Vagina (tissue), 2 donors: ENCODE measurements at places on chromosomes 1 and 21.

DNA sequence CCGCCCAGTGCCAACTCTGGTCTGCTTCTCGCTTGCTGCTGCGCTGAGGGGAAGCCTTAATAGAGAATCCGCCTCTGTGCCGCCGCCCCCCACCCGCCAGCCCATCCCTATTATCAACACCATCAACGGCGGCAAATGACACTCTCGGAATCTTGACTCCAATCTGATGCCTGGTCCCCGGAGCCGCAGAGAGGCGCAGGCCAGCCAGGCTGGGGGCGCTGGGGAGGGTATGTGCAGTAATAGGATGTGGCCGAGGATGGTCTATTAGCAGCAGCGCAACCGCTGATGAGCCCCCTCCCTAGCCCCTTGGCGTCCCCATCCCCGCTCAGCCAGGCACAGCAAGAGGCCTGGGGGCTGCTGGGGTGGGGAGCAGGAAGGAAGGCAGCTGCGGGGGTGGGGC lies 15.1 kb upstream of the DMBX1 start:
- no peak for DNase-seq

DNA sequence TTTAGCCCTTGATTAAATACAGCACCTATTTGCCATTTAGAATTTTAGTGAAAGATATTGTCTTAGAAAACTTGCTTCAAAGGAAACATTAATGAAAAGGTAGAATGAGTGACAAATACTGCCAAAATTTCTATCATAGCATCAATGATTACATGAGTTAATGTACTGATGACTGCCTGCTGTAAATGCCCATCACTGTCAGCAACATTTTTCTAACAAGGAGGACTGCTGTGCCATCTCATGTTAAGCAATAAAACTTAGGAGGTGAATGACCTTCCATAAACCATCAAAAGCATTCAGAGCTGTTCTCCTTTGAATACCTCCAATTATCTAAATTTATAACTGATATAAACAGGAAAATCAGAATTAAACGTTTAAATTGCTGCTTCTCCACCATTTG lies 54.3 kb downstream of the GRIK1 start:
- no peak for DNase-seq

GRCh38 chr1:64110924-64111777 lies 92.3 kb upstream of the UBE2U start:
- no peak for DNase-seq

DNA sequence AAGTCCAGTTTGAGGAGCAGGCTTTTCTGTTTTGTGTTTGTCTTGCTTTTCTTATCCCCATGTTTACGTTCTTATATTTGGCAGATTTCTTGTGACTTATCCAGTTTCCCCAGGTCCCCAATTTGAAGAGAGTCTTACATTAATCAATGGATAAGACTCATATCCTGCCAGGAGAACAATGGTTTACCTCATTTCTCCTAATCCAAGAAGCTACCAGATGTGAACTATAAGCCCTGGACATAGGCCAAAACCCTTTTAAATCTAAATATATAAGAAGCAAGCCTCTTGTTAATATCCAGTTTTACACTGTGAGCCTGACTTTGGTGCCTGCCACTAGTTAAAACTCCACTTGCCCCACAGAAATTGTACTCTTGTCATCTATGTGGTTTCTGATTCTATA lies 15.1 kb upstream of the COP1 start:
- no peak for DNase-seq

DNA sequence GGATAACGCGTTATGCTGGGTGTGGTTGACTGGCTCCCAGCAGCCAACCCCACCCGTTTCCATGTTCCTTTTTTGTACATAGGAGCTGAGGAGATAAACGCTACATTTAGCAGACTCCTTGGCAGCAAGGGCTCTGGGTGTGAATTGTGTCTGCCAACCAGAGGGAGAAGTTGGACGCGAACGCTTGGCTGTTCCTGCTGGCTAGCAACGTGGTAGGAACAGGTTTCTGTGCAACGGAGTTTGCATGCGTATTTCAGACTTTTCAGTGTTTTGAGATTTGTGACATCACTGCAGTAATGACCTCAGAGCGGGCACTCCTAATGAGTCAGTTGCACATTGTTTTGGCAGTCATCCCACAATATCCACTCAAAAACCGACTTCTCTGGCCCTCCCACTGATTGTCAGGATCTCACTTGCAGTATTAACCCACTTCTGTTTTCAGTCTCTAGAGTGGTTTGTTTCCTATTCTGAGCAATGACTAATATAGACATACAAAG lies 98.7 kb upstream of the RGS1 start:
- no peak for DNase-seq
